DMS79 treated with DMSO at 0.1 percent for 48 hours (cell line): ENCODE measurements at places on chromosomes 13 and 19.

DNA sequence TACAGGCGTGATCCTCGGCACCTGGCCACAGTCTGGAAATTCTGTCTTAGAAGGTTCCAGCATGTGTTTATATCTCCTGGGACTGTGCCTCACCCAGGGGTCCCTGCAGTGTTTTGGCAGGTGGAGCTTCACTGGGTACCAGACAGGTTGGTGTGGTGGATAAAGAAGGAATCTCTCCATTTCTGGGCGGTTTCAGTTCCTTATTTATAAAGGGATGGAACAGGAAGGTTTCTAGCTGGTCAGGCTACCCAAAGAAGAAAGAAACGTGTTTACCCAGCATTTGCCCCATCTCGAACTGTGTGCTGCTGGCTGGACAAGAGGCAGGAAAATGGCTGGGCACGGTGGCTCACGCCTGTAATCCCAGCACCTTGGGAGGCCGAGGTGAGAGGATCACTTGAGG, 9.8 kb downstream of the PNPLA6 start:
- no peak for DNase-seq

GRCh38 chr13:76035711-76036110, 399.6 kb downstream of the LMO7 start:
- no peak for DNase-seq

DNA sequence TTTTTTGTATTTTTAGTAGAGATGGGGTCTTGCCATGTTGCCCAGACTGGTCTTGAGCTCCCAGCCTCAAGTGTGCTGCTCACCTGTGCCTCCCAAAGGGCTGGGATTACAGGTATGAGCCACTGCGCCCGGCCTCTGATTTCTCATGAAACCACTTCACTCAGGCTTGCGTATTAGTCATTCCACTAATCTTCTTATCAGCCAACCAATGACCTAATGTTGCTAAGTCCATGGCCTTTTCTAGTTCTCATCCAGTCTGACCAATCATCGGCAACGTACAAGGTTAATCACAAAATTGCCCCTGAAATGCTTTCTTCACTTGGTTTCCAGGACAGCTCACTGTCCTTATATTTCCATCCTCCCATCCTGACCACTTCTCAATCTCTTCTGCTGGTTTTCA, 605.3 kb upstream of the SLC10A2 start:
- no peak for DNase-seq

- DNase-seq = no peak
Measured at GRCh38 chr19:16532440-16533234, 9.6 kb downstream of the CHERP start.

GRCh38 chr13:38419312-38419873, 69.7 kb downstream of the UFM1 start:
- DNase-seq = no peak

DNA sequence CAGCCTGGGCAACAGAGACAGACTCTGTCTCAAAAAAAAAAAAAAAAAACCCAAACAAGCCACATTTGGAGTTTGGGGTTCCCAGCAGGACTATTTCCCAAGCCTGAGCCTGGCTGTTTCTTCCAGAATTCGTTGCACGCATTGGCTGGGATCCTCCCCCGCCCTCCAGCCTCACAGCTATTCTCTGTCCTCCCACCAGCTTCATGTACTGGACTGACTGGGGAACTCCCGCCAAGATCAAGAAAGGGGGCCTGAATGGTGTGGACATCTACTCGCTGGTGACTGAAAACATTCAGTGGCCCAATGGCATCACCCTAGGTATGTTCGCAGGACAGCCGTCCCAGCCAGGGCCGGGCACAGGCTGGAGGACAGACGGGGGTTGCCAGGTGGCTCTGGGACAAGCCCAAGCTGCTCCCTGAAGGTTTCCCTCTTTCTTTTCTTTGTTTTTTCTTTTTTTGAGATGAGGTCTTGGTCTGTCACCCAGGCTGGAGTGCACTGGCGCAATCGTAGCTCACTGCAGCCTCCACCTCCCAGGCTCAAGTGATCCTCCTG, 26.7 kb downstream of the LDLR start:
- DNase-seq = no peak

GRCh38 chr19:12868540-12869112, 12.6 kb downstream of the DNASE2 start:
- DNase-seq = no peak

GRCh38 chr13:69243366-69243765, 864.3 kb upstream of the ATXN8OS start:
- no peak for DNase-seq

DNA sequence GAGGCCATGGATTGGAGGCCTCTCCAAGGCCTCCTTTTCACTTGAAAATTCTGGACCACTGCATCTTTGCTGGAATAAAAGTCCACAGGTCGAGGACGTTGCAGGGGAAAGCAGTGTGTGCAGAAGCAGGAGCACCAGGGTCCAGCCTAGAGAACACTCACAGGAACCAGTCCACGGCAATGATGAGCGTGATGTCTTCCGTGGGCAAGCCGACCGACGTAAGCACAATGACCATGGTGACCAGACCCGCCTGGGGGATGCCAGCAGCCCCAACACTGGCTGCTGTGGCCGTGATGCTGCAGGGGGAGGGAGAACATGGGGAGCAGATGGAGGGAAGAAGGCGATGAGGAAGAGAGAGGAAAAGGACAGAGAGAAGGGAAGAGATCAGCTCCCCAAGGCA, 11.5 kb downstream of the OR7C2 start:
- DNase-seq = no peak

DNA sequence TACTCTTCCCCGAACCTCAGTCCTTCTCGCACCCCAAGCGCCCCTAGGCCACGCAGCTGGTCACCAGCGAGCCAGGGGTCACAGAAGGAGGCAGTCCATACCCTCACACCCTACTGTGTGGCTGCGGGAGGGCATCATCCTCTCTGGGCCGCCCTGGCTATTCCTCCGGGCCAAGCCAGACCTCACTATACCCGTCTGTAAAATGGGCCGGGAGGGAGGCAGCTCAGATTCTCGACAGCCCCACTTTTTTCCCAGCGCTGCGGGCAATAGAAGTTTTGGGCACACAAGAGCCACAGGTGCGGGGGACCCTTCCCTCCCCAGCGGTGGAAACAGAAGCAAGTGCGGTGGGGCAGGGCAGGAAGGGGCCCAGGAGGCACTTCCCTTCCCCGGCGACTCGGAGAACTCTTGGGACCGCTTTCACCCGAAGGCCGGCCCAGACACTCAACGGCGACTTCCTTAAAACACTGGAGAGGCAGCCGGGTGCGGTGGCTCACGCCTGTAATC, 5.6 kb upstream of the ARRDC2 start:
- no peak for DNase-seq

GRCh38 chr13:46953941-46954340, 57.1 kb upstream of the HTR2A start:
- no peak for DNase-seq

DNA sequence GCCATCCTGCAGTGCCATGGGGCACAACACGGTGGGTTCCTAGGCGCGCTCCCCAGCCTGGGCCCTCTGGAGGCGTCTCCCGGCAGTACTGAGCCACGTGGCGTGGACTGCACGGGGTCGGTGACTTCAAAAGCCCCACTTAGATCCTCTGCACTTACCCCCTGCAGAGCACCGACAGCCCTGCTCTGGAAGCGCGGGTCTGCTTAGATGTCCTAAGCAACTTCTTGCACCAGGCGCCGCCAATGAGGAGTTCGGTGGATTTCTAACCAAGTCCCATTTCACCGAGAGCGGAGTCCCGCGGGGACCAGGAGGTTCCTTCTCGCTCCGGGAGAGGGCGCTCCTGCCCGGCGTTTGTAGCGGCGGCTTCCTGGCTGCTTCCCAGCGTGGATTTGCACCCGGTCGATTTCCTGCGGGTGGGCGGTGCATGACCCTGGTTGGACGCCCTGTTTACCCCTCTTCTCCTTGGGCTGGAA, 25.2 kb upstream of the ZNF845 start:
- DNase-seq = no peak

DNA sequence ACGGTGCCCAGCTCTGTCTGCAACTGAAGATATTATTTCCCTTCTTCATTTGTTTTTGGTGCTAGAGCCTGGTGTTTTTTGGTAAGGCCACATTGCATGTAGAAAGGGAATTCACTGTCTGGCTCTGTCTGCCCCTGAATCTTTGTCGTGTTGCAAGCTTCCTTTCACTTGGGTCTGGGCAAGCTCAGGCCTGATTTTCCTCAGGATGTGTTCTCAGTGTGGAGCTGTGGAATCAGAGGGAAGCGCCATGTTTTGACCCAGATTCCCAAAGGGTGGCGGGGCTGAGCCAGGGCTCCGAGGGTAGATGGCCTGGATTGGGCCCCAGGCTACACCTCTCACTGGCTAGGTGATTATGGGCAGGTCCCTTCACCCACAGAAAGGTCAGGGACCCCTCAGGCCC, 8.6 kb downstream of the PRKCSH start:
- DNase-seq = no peak

DNA sequence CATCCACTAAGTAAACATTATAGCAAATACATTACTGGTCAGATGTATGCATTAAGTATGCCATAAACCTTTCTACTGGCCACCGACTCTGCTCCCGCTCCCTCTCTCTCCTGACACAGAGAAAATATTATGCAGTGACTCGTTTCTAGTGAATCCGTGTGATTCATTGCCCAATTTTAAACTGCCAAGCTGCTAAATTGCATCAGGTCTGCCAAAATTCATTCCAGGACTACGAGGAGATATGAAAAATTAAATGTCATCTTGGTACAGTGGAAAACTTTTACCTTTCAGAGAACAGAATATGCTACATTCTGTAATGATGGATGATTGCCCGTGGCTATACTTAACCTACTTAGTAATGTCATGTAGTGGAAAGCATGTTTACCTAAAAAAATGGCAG, 368.8 kb upstream of the TSHZ3 start:
- DNase-seq = no peak

DNA sequence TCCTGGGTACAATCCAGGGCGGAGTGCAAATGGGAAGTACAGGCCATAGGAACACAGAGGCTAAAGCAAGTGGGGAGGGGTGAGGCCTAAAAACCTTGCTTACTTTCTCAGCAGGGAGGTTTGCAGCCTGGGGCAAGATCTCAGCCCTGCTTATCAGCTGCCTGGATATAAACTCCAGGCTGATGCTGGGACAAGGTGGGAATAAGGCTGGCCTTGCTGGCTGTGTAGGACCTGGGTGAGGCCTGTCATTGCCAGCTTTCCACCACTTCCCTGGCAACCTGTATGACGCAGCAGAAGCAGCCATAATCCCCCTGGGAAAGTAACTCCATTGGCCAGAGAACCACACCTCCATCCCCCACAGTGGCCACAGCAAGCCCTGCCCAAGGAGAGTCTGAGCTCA, 279.1 kb upstream of the ATXN8OS start:
- DNase-seq = no peak

GRCh38 chr13:99215184-99215830, 14.7 kb downstream of the UBAC2 start:
- DNase-seq = no peak
